Tibial nerve (tissue), 4 donors: ENCODE measurements at places on chromosomes 7 and 10. TPM values are rescaled to one million over a fixed set of nuclear protein-coding genes. Genes with fewer than 3 reads are reported as not detected.

The IL6 gene
- total RNA-seq: 6.3 TPM

The MMD2 gene
- total RNA-seq: 0.63 TPM

The WDR37 gene
- 11.4 TPM for total RNA-seq

The TMEM176A gene
- 35.4 TPM for total RNA-seq

The AKR1C3 gene
- total RNA-seq: 55.8 TPM

The PRF1 gene
- 0.87 TPM for total RNA-seq

The CFAP46 gene
- not detected for total RNA-seq

The CALHM1 gene
- not detected for total RNA-seq

The BLNK gene
- total RNA-seq: 16.4 TPM

The OR2A1 gene
- total RNA-seq: not detected

- no peaks in the 10 kb centered on the region for H3K36me3 ChIP-seq
- no peaks in the 10 kb centered on the region for H3K27me3 ChIP-seq
These were observed 91.1 kb upstream of the TNS3 start for GRCh38 chr7:47672977-47673381.

DNA sequence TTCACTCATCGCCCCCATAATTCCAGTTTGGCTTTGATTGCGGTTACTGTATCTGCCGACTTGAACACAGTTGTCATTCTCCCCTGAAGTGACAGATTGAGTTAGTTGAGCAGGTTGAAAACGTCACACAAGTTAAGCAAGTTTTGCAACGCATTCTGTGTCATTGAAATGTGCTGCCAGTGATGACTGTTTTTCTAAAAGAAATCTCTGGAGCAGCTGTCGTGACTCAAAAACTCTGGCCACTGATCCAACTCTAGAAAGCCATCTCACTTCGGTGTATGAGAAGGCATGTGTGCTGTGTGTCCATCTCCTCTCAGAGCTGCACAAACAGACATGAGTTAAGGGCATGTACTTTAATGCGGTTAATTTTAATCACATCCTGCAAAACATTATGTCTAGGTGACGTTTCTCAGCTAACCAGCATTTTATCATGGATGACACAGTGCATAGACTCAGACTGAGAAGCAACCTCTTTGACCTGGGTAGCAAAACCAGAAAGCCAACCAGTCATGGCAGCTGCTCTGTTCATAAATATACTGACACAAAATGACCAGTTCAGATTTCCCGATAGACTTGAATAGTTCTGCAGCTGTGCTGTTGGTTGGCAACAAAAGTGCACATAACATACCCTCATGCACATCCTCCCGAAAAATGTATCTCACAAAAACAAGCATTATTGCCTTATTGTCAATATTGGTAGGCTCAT, 69.3 kb downstream of the CSTF2T start:
- no peak for DNase-seq
- H3K36me3 ChIP-seq: no peaks in the 10 kb centered on the region
- no peak overlapping the region for H3K27ac ChIP-seq
- no peak overlapping the region for H3K4me3 ChIP-seq
- no peaks in the 10 kb centered on the region for H3K27me3 ChIP-seq

DNA sequence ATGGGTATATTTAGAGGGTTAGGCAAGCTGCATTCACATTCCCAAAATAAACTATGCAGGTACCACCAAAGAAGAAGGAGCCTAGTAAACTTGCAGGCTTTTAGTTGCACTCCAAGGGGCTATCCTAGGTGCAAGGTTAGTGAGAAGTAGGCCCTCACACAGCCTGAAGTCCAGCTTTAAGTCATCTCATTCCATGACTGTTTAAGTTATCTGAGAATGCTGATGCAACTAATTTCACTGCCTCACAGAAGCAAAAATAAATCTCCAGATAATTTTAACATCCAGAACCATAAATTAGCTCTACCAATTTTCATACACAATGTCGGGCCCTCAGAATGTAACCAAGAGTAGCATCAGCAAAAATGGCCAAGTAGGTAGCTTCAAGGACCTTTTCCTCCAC, 34.3 kb upstream of the HHEX start:
- no peak for DNase-seq
- H3K27ac ChIP-seq: no peak overlapping the region
- H3K36me3 ChIP-seq: no peaks in the 10 kb centered on the region
- H3K4me1 ChIP-seq: no peaks in the 10 kb centered on the region
- H3K4me3 ChIP-seq: no peak overlapping the region

- H3K27ac ChIP-seq: no peak overlapping the region
- DNase-seq: no peak
- no peaks in the 10 kb centered on the region for H3K36me3 ChIP-seq
- H3K27me3 ChIP-seq: no peaks in the 10 kb centered on the region
- no peak overlapping the region for H3K4me3 ChIP-seq
These were observed 77.8 kb downstream of the NAMPT start for GRCh38 chr7:106206826-106207541.

DNA sequence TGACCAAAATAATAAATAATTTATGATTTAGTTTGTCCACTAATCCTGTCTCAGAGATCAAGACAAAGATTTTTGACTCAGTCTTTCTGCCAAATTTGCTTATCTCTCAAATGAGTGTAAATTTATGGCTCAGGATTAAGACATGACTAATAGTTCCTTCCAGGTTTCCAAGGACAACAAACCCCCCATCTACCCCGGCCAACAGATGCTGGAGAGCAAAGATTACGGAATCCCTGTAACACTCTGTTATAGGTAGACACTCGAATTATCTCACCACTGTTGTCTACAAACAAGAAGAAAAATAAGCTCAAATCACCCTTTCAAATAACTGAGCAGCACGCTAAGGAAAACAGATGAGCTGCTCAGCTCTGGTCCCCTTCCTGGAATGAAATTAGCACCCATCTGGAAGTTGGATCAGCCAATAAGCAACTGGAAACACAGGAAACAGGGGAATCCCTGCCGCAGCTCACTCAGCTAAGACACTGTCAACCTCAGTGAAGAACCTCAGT, 56.8 kb upstream of the SVIL start:
- no peaks in the 10 kb centered on the region for H3K4me1 ChIP-seq
- H3K36me3 ChIP-seq: no peaks in the 10 kb centered on the region
- no peak for DNase-seq

DNA sequence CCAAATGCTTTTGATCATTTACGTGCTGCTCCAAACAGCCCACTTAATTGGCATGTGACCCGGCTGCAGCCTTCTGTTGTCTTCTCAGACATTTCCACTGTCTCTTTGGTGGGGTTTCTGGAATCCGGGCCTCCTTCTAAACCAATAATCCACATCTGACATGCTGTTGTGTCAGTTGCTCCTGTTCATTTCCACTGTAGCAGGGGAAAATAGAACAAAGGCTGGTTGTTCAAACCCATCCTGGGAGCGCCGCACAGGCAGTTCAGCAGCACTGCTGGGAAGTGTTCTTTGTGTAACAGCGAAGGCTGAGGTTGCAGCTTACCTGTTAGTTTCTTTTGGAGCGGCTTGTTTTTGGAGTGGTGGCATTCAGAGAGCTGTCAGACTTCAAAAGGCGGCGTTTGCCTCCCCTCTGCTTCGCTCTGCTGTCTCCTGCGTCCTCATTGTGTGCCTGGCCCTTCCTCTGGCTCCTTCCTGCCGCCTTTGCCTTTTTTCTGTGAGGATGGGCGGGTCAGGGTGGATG, 149.4 kb downstream of the SNX10 start:
- H3K27me3 ChIP-seq: no peaks in the 10 kb centered on the region
- H3K4me1 ChIP-seq: no peaks in the 10 kb centered on the region
- no peak overlapping the region for H3K4me3 ChIP-seq
- no peak for DNase-seq

DNA sequence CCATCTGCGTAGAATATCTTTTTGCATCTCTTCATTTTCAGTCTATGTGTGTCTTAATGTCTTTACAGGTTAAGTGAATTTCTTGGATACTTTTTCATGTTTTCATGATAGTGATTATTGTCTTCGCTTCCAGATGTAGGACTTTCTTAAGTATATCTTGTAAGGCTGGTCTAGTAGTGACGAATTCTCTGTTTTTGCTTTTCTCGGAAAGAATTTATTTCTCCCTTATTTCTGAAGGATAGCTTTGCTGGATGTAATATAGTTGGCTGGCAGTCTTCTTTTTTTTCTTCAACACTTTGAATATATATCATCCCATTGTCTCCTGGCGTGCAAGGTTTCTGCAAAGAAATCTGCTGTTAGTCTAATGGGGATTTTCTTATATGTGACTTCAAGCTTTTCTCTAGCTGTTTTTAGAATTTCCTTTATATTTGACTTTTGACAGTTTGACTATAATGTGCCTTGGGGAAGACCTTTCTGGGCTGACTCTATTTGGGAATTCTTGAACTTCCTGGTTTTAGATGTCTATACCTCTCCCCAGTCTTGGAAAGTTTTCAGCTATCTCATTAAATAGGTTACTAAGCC, 14.3 kb downstream of the GTPBP4 start:
- peaks cover 69% of the 10 kb centered on the region for H3K36me3 ChIP-seq
- no peaks in the 10 kb centered on the region for H3K4me1 ChIP-seq
- no peak for DNase-seq
- H3K27ac ChIP-seq: no peak overlapping the region
- no peak overlapping the region for H3K4me3 ChIP-seq

DNA sequence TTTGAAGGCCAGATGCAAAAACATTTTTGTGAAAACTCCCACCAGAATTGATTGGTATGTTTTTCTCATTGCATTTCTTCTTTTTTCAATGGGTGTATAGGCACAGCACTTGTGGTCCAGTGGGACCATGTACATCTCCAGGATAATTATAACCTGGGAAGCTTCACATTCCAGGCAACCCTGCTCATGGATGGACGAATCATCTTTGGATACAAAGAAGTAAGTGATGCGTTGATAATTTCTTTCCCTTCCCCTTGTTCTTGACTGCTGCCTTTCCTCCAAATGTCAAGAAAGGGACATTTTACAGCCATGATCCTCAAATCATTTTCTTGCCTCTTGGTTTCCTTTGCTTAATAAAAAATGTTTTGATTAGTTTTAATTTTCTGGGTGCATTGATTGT, 331.5 kb downstream of the PLXDC2 start:
- no peaks in the 10 kb centered on the region for H3K36me3 ChIP-seq
- H3K27ac ChIP-seq: no peak overlapping the region
- H3K27me3 ChIP-seq: no peaks in the 10 kb centered on the region
- no peaks in the 10 kb centered on the region for H3K4me1 ChIP-seq
- DNase-seq: no peak

DNA sequence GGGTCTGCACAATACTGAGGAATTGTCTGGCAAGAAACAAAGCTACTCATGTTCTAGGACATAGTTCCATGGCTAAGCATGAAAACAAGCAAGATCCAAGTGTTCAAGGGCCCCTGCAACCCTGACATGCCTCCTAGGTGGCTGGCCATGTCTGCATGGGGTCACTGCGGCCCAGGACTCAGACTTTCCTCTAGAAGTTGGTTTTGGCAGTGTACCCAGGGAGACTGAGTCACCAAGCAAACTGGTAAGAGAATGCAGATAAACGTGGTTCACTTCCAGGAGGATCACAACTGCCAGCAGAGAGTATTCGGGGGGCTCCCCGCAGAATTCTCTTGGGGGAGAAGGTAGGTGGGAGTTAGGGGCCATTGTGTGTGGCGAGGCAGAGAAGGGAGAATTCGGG, 7.4 kb upstream of the PFKFB3 start:
- no peaks in the 10 kb centered on the region for H3K27me3 ChIP-seq
- no peak overlapping the region for H3K4me3 ChIP-seq
- no peak for DNase-seq
- H3K4me1 ChIP-seq: peaks cover 38% of the 10 kb centered on the region
- H3K27ac ChIP-seq: no peak overlapping the region

GRCh38 chr10:124898471-124898870, 43.5 kb upstream of the ZRANB1 start:
- no peak for DNase-seq
- no peaks in the 10 kb centered on the region for H3K27me3 ChIP-seq
- H3K27ac ChIP-seq: no peak overlapping the region

DNA sequence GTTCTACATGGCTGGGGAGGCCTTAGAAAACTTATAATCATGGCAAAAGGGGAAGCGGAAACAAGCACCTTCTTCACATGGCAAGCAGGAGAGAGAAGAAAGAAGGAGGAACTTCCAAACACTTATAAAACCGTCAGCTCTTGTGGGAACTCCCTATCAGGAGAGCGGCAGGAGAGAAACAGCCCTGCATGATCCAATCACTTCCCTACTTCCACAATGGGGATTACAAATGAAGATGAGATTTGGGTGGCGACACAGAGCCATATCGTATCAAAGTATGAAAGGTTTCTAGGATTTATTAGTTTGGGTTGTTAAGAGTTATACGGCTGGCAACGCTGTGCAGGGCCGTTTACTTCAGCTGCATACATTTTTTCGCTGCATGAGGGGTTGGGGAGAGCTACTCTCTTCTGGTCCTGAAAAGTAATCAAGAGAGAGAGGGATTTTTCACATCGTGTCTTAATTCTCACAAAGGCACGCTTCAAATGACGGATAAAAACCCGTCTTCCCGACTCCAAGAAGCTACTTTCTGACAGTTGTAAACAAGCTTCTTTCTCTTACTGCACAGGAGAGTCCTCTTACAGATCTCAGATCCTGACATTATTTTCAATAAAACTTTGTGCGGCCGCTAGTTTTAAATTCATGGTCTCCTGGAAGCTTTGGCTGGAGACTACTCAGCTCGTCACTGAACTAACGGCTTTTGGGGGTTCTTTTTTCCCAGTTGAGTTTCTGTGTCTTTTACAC, 751 bp upstream of the GTPBP10 start:
- no peak for DNase-seq
- peak overlapping the region; percentile 57 for H3K4me3 ChIP-seq
- no peaks in the 10 kb centered on the region for H3K36me3 ChIP-seq
- no peaks in the 10 kb centered on the region for H3K27me3 ChIP-seq
- peak overlapping the region; percentile 86 for H3K27ac ChIP-seq

GRCh38 chr7:6623589-6624245, 8.3 kb downstream of the ZNF853 start:
- no peak overlapping the region for H3K27ac ChIP-seq
- H3K36me3 ChIP-seq: peaks cover 50% of the 10 kb centered on the region
- H3K4me1 ChIP-seq: no peaks in the 10 kb centered on the region

DNA sequence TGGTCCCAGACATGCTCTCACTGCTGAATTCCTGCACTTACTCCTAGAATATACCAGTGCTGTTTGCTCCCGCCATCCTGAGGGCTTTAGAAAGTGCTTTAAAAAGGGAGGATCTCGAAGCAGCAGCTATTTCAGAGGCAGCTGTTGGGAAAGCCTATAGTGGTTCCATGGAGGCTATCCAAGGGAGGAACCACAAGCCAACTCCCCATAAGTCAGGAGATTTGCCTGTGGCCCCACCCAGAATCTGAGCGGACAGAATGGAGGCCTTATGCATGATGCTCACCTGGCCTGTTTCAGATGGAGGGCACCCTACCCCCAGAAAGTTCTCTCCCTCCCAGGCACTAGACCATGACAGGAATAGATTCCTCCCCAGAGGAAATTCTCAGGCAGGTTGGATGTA, 2.3 kb upstream of the KCNIP2 start:
- DNase-seq: no peak
- no peak overlapping the region for H3K27ac ChIP-seq
- H3K4me3 ChIP-seq: no peak overlapping the region
- H3K4me1 ChIP-seq: peaks cover 10% of the 10 kb centered on the region

DNA sequence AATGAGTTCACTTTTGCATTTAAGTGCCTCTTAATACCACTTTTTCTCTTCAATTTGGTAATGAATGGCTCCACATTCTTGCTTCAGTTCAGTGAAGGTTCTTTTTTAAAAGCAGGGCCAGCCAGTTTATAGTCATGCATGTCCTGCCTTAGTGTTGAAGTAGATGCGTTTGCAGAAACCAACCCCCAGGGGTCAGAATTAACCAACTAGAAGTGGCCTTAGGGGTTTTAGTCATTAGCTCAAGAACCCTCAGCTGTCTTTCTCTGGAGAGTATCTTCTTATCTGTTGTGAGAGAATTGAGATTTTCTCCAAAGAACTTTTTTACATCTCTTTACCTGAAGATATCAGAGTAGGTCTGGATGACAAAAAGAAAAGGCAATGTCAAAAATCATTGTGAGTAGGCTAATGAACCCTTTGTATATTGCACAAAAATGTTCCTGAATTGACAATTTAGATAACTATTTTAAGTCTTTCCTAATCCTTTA, 82.2 kb downstream of the PIK3CG start:
- no peaks in the 10 kb centered on the region for H3K4me1 ChIP-seq
- H3K4me3 ChIP-seq: no peak overlapping the region
- DNase-seq: peak; percentile 77
- H3K27ac ChIP-seq: no peak overlapping the region
